A549 treated with CORT108297 at 1 μM for 4 hours (cell line): ENCODE measurements at places on chromosomes 11 and 22. TPM values are rescaled to one million over a fixed set of nuclear protein-coding genes. Genes with fewer than 3 reads are reported as not detected.

GRM5 gene
- 0.01 TPM in 2 of 5 replicates, not detected in the others for total RNA-seq

AQP11 gene
- 2.1 to 2.8 TPM (median 2.6 TPM) in 5 replicates for total RNA-seq

MPPED2 gene
- total RNA-seq = 0.08 TPM in 1 of 5 replicates, not detected in the others

OTOG gene
- not detected in 5 replicates for total RNA-seq

MYRF gene
- 16.1 to 23.1 TPM (median 21.8 TPM) in 5 replicates for total RNA-seq

PDE3B gene
- 1.9 to 2.6 TPM (median 2.2 TPM) in 5 replicates for total RNA-seq

NLRP14 gene
- total RNA-seq = not detected in 5 replicates

ELP4 gene
- 7.7 to 9.2 TPM (median 8.2 TPM) in 5 replicates for total RNA-seq
